Uterus (tissue), 4 donors: ENCODE measurements at places on chromosomes 3 and 15. TPM values are rescaled to one million over a fixed set of nuclear protein-coding genes. Genes with fewer than 3 reads are reported as not detected.

GRCh38 chr3:16147220-16147994 is 27.1 kb upstream of the GALNT15 start:
- no peak overlapping the region for H3K4me3 ChIP-seq
- H3K27me3 ChIP-seq: no peaks in the 10 kb centered on the region
- H3K36me3 ChIP-seq: no peaks in the 10 kb centered on the region
- no peak for DNase-seq
- H3K4me1 ChIP-seq: no peaks in the 10 kb centered on the region

DNA sequence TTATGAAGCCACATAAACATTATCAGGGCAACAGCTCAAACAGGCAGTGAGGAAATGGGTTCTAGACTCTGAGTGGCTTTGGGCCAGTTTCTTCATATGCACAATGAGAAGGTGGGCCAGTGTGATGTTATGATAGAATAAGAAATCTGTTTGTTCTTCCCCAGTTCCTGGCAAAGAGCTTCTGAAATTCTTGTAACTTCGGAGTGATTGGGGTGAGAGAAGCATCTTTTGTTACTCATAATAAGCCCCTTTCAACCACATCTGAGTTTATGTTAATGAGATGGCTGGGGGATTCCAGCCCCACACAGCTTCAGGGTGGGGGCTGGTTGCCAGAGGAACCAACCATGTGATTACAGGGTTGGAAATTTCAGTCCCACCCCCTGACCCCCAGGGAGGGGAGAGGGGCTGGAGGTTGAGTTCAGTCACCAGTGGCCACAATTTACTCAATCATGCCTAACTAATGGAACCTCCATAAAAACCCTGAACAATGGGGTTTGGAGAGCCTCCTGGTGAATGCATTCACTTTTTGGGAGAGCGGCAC is 57.0 kb upstream of the FRMD4B start:
- H3K27ac ChIP-seq: no peak overlapping the region
- H3K4me1 ChIP-seq: no peaks in the 10 kb centered on the region
- no peak overlapping the region for H3K4me3 ChIP-seq
- H3K36me3 ChIP-seq: no peaks in the 10 kb centered on the region
- DNase-seq: no peak

DNA sequence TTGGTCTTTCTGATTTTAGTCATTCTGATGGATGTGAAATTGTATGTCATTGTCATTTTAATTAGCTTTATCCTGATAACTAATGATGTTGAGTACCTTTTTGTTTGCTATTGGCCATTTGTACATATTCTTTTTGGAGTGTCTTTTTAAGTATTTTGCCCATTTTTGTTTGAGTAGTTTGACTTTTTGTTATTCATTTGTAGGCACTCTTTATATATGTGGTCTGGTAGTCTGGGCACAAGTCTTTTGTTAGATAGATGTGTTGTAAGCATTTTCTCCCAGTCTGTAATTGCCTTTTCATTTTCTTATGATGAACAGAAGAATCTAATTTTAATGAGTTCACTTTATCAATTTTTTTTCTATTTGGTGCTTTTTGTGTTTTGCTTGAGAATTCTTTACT is 14.6 kb downstream of the GPR160 start:
- DNase-seq: no peak
- H3K27me3 ChIP-seq: no peaks in the 10 kb centered on the region
- H3K36me3 ChIP-seq: no peaks in the 10 kb centered on the region

GRCh38 chr15:91807122-91807521 is 46.4 kb upstream of the SLCO3A1 start:
- no peak for DNase-seq
- no peaks in the 10 kb centered on the region for H3K4me1 ChIP-seq
- no peaks in the 10 kb centered on the region for H3K27me3 ChIP-seq

DNA sequence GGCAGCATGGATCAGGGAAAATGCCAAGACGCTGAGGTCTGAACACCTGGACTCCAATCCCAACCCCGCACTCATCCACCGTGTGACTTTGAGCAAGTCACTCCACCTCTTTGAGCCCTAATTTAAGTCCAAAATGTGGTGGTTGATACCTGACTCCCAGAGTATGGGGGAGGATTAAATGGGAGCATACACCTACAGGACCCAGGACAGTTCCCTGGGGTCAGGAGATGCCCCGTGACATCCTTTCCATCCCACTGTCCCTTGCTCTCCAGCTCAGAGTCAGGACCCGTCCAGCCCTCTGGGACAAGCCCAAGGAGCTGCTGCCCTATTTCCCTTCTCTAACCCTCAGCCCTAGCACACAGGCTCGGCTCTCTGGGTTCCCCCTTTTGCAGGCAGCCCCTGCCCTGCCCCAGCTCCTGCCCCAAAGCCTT is 276.4 kb downstream of the XXYLT1 start:
- no peak overlapping the region for H3K27ac ChIP-seq
- H3K27me3 ChIP-seq: no peaks in the 10 kb centered on the region
- H3K4me3 ChIP-seq: no peak overlapping the region
- no peaks in the 10 kb centered on the region for H3K36me3 ChIP-seq

DNA sequence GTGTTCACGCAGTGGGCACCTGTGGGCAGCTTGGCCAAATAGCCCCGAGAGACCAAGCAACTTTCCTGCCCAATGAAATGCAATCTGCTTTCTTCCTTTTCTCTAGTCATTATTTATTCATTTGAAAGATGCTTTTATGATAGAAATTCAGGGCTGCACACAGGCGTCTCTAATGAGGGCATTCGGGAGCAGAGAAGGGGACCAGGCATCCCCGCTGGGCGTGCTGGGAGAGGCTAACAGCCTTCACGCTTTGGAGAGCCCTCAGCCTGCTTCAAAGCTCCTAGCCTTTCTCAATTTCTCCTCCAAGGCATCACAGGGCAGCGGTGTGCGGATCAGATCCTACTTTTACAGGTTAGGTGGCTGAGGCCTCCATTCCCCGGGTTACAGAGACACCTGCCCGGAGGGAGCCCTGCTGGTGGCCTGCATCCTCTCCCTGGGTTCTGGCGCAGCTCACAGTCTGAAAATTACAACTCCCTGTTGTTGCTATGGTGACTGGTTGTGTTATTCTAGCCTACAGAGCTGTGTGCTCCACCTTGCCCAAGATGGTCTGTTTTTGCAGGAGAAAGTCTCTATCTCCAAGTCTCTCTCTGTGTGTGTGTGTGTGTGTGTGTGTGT is 21.8 kb upstream of the KLF13 start:
- DNase-seq: no peak
- no peaks in the 10 kb centered on the region for H3K36me3 ChIP-seq
- no peak overlapping the region for H3K27ac ChIP-seq
- H3K4me1 ChIP-seq: no peaks in the 10 kb centered on the region
- H3K27me3 ChIP-seq: no peaks in the 10 kb centered on the region

DNA sequence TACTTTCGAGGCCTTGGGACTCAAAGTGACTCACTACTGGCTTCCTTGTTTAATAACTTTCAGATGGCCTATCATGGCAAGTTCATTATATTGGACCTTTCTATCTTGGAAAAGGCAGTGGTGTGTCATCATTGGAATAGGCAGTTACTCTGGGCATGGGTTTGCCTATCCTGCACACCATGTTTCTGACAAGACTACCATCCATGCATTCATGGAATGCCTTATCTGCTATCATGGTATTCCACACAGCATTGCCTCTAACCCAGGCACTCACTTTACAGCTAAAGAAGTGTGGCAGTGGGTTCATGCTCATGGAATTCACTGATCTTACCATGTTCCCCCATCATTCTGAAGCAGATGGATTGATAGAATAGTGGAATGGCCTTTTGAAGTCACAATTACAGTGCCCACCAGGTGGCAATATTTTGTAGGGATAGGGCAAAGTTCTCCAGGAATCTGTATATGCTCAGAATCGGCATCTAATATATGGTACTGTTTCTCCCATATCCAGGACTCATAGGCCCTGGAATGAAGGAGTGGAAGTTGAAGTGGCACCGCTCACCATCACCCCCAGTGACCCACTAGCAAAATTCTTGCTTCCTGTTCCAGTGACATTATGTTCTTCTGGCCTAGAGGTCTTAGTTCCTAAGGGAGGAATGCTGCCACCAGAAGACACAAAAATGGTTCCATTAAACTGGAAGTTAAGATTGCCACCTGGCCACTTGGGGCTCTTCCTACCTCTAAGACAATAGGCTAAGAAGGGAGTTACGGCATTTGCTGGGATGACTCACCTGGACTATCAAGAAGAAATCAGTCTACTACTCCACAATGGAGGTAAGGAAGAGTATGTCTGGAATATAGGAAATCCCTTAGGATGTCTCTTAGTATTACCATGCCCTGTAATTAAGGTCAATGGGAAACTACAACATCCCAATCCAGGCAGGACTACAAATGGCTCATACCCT is 1161.4 kb downstream of the SI start:
- H3K27ac ChIP-seq: no peak overlapping the region
- no peaks in the 10 kb centered on the region for H3K27me3 ChIP-seq
- H3K36me3 ChIP-seq: no peaks in the 10 kb centered on the region
- no peak overlapping the region for H3K4me3 ChIP-seq

DNA sequence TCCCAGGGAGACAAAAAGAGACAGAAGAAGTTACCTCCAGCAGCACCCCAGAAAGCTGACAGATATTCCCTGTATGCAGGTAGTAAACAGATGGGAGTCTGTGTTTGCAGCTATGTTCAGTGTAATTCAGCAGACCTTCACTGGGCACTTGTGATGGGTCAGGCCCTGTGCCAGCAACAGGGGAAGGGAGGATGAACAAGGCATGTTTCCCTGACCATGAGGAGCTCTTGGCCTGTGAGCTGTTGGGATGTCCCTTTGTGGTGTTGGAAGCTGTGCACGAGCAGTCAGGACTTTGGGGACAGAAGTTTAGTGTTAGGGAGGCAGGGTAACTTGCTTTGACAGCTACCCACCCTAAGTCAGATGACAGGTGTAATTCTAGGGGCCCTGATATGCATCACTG is 106.0 kb upstream of the TRIM42 start:
- no peaks in the 10 kb centered on the region for H3K27me3 ChIP-seq
- no peak overlapping the region for H3K4me3 ChIP-seq
- DNase-seq: no peak
- H3K4me1 ChIP-seq: peaks cover 8% of the 10 kb centered on the region
- H3K36me3 ChIP-seq: no peaks in the 10 kb centered on the region

GRCh38 chr3:186070996-186071395 is 37.9 kb downstream of the ETV5 start:
- H3K27me3 ChIP-seq: no peaks in the 10 kb centered on the region
- H3K4me1 ChIP-seq: no peaks in the 10 kb centered on the region
- no peak overlapping the region for H3K4me3 ChIP-seq
- no peaks in the 10 kb centered on the region for H3K36me3 ChIP-seq
- H3K27ac ChIP-seq: no peak overlapping the region

GRCh38 chr3:152204218-152204617 is 64.5 kb upstream of the MBNL1 start:
- H3K27me3 ChIP-seq: no peaks in the 10 kb centered on the region
- DNase-seq: no peak
- no peaks in the 10 kb centered on the region for H3K36me3 ChIP-seq
- H3K4me3 ChIP-seq: peak overlapping the region; percentile 18
- H3K4me1 ChIP-seq: no peaks in the 10 kb centered on the region

GRCh38 chr15:80998251-80998650 is 2.5 kb upstream of the TLNRD1 start:
- no peaks in the 10 kb centered on the region for H3K27me3 ChIP-seq
- no peaks in the 10 kb centered on the region for H3K4me1 ChIP-seq
- no peak overlapping the region for H3K4me3 ChIP-seq
- no peaks in the 10 kb centered on the region for H3K36me3 ChIP-seq

- no peaks in the 10 kb centered on the region for H3K4me1 ChIP-seq
- H3K36me3 ChIP-seq: no peaks in the 10 kb centered on the region
- H3K27me3 ChIP-seq: no peaks in the 10 kb centered on the region
These were observed 732.8 kb upstream of the CFAP20DC start for GRCh38 chr3:59782664-59783063.

- H3K4me1 ChIP-seq: no peaks in the 10 kb centered on the region
- no peak for DNase-seq
- H3K36me3 ChIP-seq: no peaks in the 10 kb centered on the region
- H3K4me3 ChIP-seq: no peak overlapping the region
These were observed 318.5 kb upstream of the TBL1XR1 start for GRCh38 chr3:177515786-177516157.

DNA sequence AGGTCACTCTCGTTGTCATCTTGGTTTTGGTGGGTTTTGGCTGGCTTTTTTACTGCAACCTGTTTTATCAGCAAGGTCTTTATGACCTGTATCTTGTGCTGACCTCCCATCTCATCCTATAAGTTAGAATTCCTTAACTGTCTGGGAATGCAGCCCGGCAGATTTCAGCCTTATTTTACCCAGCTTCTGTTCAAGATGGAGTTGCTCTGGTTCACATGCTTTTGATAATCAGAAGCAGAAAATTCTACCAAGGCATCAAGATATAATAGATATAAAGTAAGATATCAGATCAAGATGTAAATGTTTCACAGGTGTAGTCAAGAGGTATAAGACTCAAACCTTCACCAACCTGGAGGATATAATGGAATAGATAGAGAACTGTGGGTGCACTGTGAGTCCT is 16.0 kb downstream of the GPR176 start:
- no peaks in the 10 kb centered on the region for H3K4me1 ChIP-seq
- no peaks in the 10 kb centered on the region for H3K27me3 ChIP-seq
- no peaks in the 10 kb centered on the region for H3K36me3 ChIP-seq

GRCh38 chr3:161576714-161577510 is 80.3 kb downstream of the OTOL1 start:
- H3K4me1 ChIP-seq: no peaks in the 10 kb centered on the region
- no peak overlapping the region for H3K4me3 ChIP-seq
- H3K27ac ChIP-seq: no peak overlapping the region
- no peaks in the 10 kb centered on the region for H3K36me3 ChIP-seq

DNA sequence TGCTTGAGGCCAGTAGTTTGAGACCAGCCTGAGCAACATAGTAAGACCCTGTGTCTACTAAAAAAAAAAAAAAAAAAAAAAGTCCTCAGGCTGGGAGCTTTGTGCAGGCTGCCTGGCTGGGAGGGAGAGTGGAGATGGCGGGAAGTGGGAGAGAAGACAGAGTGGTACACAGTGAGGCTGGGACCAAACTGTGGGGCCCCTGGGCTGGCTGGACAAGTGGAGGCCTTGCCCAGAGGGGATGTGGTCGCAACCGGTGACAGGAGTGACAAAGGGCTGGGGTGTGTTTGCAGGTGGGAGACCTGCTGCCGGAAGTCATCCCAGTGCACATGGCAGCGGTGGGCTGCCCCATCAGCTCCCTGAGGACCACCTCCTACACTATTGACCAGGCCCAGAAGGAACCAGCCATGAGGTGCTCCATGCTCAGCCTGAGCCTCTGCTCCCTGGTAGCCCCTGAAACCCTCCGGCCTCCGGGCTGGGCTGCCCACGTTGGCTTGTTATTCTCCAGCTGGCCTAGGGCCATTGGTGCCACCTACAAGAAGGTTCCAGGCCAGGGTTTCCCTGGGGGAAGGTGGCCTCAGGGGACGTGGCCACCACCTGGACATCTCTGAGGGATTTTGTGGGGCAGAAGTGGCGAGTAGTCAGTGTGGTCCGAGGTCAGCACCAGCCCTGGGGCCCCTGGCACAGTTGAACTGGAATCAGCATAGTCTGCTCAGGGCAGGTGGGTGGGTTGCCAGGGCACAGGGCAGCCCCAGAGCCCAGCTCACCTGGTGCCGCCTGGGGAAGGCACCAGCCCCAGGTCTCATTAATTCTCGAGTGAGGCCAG is 22.7 kb downstream of the ACAA1 start:
- no peaks in the 10 kb centered on the region for H3K27me3 ChIP-seq
- H3K36me3 ChIP-seq: no peaks in the 10 kb centered on the region
- no peak for DNase-seq
- no peak overlapping the region for H3K4me3 ChIP-seq

Gene DAZL
- not detected for total RNA-seq

Gene TUSC7
- total RNA-seq: not detected

Gene FAM43A
- total RNA-seq: 12.9 TPM

Gene TGM5
- not detected for total RNA-seq

Gene RBP2
- total RNA-seq: not detected

Gene CLPX
- 21.0 TPM for total RNA-seq

Gene LINGO1
- 0.26 TPM for total RNA-seq

Gene HMCES
- total RNA-seq: 39.3 TPM

Gene CHRD
- 36.6 TPM for total RNA-seq
